ENCODE measurements at places on chromosomes 13 and 19. TPM values are rescaled to one million over a fixed set of nuclear protein-coding genes. Genes with fewer than 3 reads are reported as not detected.

Gene SPACA6
- 6.6 TPM for total RNA-seq

Gene ASPDH
- total RNA-seq, result not detected

DNA sequence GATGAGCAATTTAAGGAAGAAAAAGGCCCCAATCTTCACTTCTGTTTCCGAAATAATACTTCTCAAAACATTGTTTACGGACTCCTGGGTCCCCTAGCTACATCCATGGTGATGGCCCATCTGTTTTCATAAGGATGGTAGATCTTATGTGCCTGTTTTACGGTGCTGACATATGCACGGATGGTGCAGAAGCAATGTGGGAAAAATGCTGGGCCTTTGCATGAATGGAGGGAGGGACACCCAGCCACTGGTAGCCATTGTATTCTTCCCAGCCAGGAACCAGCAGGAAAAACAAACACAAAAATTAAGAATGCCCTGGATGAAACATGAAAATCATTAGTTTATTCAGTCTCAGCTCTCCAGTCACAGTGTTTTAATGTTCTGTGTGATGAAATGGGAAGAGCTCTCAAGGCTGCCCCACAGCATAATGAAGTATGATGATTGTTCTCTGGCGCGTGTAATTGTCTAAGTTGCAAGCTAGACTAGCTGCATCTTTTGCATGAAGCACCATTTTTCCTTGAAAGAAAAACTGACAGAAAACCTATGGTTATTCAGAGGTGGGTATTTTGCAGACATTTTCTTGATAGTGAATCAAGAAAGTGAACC, 1201.1 kb upstream of the SLC10A2 start:
- DNase-seq, result no peak

DNA sequence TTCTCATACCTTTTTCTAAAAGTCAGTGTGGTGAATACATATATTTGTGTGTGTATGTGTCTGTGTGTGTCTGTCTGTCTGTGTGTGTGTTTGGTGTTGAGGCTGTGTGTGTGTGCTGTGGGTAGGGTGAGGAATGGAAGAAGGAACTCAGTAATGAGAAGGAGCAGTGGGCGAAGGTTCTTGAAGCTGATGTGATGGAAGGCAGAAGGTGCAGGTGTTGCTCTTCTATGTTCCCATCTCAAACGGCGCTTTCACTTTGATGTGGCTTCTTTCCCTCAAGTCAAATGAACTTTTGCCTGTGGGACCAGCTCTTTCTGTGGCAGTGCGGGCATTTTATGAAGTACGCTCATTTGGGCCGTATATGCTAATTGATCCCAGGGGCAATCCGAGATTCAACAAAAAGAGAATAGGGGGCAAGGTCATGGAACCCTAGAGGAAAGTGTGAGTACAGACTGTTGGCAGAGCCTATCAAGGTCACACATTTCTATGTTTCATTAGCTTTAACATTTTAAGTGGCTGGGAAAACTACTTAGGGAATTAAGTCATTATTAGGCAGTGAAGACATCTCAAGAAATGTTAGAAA, 15.2 kb downstream of the BIVM start:
- DNase-seq, result no peak

Gene NCR1
- not detected for total RNA-seq

DNA sequence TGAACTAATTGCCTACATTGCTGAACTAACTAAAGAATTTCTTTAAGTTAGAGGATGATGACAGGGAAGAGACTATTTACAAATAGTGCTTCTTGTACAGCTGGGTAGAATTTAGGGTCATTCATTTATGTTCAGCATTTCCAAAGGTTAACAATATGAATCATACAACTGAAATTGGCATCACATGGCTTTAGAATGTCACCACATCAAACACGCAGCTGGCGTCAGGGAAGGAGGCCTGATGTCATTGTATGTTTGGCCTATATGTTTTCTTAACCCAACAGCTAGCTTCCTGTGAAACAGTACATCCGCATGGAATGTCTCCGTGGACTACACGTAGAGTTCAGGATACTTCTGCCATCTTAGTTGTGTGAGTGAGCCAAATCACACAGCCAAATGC, 99.0 kb upstream of the TNFSF11 start:
- peak; percentile 69 for DNase-seq

GRCh38 chr19:10642473-10643171, 11.5 kb upstream of the ILF3 start:
- DNase-seq, result no peak

GRCh38 chr13:29654843-29655547, 59.5 kb upstream of the SLC7A1 start:
- no peak for DNase-seq

- no peak for DNase-seq
Observed at GRCh38 chr19:1582201-1582600, 10.5 kb downstream of the MBD3 start.

Gene KLK15
- total RNA-seq, result not detected

DNA sequence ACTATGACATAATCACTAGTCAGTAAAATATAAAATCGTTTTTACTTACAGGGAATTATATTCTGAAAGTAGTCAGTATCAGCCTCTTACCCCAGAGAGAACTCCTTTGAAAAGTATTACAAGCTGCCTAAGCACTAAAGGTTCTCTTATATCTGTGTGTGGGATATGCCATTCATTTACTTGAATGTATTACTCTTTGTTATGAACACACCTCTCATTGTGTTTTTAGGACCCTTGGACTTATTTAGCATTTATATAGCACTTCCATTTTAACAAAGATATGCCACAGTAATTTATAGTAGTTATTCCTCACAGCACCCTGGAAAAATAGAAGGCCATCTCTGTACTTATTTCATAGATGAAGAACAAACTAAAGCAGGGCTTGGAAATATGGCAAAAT, 1178.0 kb downstream of the OLFM4 start:
- DNase-seq, result no peak

Gene ADGRE3
- not detected for total RNA-seq

DNA sequence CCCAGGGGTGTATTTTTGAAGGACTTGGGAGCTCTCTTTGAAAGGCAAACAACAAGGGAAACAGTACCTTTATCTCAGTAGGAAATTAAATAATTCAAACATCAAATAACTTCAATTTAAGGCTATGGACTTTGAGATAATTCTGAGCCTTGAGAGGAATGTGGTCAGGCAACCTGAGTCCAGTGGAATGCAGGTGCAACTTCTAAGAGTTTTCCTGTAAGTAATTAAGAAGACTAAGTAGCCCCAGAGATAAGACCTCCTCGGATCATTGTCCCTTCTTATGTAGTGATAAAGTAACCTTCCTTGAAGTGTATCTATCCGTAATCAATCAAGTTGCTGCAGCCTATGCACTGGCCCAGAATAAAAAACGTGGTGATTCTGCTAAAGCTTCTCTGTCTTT, 29.2 kb downstream of the ZNF701 start:
- no peak for DNase-seq

DNA sequence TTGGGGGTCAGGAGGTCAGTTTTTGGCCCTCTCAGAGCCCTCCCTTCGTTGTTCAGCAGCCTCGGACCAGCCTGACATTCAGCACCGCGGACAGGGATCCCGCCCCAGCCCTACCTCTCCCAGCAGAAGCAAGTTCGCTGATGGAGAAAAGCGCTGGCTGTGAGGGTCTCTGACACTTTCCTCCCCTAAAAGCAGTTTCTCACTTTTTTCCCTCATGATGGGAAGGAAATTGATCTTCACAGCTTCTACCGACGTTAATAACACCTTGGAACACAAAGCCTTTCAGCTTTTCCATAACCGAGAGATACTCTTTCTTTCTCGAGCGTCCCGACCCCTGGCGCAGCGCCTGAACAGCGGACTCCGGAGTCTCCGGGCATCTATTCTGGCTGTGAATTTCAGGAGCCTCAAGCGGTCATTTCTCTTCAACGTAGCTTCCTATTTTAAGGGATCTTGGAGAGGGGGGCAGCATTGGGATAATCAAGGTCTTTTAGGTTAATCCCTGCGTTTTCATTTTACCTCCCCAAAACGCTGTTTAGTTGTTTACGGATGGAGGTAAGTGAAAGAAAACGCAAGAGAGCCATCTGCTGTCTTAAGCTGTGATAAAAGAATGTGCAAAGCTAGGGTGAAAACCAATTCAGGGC, 467.2 kb downstream of the ITGBL1 start:
- DNase-seq, result no peak

Gene CDKN2D
- 69.2 TPM for total RNA-seq

- peak; percentile 35 for DNase-seq
Observed at GRCh38 chr19:18879579-18880373, 16.2 kb downstream of the CERS1 start.

DNA sequence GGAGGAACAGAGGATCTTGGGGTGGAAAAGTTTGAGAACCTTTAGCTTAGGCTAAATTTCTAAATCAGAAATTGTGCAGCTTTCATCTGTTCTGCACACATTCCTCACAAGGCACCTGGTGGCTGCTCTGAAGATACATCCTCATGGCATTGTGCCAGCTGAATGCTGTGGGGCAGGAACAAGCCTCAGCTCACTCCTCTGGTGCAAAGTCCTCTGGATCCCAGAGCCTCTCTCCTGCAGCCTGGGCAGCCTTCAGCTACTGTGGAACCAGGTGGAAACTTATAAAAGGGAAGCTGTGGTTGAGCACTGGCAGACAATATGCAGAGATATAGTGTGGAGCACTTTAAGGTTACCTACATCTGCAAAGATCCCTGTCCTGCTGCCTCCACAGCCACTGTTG, 72.3 kb downstream of the KCTD12 start:
- no peak for DNase-seq

Gene ITPKC
- total RNA-seq, result 4.7 TPM

- DNase-seq, result no peak
Observed at GRCh38 chr19:38993271-38993670, 17.7 kb upstream of the FBXO17 start.

DNA sequence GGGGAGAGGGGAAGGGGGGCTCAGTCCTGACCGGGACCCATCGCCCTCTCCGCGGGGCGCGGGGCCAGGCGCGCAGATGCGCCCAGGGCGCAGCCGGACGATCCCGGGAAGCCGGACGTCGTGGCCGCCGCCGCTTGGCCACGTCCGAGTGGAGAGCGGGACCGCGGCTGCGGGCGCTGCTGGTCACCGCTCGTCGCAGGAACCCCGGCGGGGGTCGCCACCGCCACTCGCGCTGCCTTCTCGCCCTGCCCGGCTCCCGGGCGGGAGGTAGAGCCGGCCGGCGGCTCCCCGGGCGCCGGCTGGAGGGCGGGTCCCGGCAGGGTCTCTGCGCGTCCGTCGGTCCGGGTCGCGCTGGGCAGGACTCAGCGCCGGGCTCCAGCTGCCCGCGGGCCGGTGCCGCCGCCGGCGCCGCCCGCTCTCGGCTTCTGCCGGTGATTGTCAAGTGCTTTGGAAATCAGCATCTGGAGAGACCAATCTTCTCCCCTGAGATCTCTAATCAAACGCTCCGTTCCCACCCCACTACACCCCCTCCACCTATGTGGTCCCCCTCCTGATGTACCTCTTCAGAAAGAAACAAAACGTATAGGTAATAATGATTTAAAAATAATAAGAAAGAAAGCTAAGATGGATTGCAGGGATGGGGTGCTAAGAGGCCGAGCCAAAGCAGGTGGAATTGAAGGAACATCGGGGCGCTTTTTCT, 464.4 kb downstream of the ITGBL1 start:
- DNase-seq, result no peak

DNA sequence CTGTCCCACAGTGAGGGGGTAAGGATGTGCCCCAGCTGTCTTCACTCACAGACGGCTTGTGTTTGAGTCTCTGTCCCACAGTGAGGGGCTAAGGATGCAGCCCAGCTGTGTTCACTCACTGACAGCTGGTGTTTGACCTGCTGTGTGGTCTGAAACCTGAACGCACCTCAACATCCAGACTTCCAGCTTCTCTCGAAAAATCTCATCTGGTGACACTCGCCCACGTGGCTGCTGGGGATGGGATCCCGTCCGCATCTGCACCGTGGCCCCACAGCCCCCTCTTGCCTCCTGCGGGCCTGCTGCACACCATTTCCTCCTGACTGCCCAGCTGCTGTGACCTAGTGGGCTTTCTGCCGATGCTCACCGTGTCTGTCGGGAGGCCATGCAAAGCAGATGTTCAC, 27.3 kb downstream of the CHAF1A start:
- no peak for DNase-seq

Gene SLC25A41
- total RNA-seq, result not detected

Gene IL17D
- total RNA-seq, result 0.20 TPM

Measured in activated naive CD4-positive, alpha-beta T cell treated with anti-CD3 and anti-CD28 coated beads for 36 hours (primary cell).